ENCODE measurements at places on chromosomes 16 and 17.

DNA sequence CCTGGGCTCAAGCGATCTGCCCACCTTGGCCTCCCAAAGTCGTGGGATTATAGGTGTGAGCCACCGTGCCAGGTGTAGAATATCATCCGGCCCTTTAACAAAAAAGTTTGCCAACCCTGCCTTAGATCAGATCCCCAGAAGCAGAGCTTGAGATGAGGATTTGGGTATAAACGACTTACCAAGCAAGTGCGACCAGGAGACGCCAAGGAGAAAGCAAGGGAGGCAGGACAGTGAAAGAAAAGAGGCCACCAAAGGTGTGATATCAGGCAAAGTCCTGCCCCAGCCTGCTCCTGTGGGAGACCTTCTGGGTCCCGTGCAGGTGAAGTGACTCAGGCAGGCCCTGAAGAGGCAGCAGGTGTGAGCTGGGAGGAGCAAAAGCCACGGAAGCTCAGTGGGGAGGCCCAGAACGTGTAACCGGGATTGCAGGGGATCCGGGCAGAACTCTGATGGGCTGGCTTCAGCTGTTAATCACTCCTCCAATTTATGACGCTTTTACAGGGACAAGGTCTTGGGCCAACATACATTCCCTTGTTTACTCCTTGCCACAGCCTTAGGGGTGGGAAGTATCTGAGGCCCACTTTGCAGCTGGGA lies 14.1 kb upstream of the CALB2 start:
- no peak for DNase-seq

DNA sequence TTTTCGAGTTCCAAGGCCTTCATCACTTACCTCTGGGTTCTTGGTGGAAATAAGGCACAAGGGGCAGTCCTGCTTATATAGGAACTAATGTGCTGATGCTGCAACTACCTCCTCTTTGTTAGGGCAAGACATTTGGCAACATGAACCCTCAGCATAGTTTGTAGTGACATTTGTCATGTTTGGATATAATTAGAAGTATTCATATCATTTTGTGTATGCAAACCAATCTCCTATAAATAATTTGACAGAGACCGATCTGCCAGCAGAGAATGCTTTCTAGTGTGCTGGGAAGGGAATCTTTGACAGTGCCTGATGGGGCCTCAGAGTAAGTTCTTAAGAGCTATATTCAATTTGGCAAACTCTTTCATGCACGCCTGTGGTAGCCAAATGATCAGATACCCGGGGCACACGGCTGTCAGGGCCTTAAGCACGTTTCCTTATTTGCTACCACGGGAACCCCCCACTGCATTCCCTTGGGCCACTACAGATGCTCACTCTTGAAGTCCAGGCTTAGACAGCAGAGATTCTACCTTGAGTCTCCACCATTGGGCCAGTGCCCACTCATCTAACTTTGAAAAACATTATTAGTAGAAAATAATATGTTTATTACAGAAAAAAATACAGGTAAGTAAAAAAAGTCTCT lies at the start of gene MYH8:
MYH8 (minus strand) TSS at position 51 of the 643 bp plus-strand sequence. CDS start 1,723 bp downstream, outside the sequence.
- no peak for DNase-seq

DNA sequence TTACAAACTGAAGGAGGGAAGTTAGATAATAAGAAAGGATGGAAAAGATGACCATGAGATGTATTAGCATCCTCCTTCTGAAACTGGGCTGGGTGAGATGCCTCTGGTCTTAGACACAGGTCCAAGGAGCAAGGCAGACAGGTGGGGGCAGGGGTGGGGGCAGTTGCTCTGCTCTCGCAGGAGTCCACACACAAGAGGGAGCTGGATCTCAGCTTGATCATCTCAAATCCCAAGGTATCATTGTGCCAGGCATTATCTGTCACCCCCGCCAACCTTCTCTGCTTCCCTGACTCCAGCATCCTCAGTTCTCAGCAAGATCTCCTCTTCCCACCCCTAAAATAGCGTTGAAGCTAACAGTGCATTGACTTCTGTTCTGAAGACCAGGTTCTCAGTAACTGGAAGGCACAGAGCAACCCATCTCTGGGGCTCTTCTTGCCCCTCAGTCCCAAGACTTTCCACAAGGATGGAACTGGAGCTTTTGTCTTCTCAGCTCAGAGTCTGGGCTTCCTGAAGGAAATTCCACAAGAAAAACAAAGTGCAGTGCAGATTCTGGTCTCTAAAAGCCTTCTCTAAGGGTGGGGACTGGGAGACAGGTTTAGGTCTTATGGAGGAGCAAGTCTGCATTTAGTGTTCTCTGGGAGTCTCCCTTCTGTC lies 1.6 kb downstream of the FLOT2 start:
- no peak for DNase-seq

DNA sequence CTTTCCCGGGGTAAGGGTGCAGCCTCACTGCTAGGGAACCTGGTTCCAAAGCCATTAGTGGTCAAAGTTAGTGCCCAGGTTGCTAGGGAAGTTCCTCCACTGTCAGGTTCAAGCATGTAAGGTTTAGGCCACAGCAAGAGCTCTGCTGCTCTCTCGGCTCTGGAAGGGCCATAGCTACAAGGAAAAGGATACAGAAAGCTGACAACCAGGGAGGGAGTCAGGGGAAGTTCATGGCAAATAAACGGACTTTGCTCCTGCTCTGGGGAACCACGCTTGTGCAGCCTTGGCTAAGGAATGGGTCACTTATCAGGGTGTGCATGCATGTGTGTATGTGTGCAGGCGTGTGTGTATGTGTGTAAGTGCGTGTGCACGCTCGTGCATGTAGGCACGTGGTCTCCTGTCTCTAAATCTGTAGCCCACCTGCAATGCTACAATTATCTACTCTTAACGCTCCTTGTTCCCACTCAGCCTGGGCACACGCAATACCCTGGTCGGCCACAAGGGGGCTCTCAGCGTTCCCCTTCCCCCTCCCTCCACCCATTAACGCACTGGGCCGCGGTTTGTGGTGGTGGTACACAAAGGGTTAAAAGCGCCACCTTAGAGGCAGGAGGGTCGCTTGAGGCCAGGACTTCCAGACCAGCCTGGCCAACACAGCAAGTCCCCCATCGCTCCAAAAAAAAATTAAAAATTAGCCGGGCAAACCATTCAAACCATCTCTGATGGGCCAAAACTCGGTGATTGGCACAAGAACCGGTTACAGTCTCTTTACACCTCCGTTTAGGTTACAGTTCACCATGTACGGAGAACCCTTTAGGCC lies 48.4 kb upstream of the KDM8 start:
- peak; percentile 4 for DNase-seq

- no peak for DNase-seq
Measured at GRCh38 chr16:85536411-85537330, 76.5 kb upstream of the GSE1 start.

- no peak for DNase-seq
Measured at GRCh38 chr16:47503936-47504335, 42.8 kb downstream of the PHKB start.

- no peak for DNase-seq
Measured at GRCh38 chr17:32801641-32802040, 75.3 kb downstream of the MYO1D start.

DNA sequence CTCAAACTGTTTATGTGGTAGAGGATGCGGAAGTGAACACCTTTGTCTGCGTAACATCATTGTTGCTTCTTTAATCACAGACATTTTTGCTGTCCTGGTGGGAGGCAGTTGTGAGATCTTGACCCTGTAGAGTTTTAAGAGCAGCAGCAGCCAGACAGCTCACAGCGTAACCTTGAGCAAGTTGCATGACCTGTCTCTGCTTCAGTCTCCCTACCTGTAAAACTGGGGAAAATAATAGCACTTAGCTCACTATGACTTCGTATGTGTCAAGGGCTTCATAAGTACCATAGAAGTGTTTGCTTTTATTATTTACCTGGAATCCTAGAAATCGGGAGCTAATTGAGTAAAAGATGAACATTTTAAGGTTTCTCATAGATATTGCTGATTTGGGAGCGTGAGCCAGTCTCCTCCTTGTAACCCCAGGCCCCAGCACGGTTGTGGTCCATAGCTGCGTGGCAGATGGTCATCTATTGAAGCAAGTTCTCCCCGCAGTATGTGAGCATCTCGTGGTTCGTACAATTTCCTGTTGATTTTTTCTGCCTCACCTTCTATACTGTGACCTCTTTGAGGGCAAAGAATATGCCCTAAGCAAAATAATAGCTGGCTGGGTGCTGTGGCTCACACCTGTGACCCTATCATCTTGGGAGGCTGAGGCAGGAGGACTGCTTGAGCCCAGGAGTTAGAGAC lies 34.4 kb downstream of the GPRC5B start:
- DNase-seq: no peak

DNA sequence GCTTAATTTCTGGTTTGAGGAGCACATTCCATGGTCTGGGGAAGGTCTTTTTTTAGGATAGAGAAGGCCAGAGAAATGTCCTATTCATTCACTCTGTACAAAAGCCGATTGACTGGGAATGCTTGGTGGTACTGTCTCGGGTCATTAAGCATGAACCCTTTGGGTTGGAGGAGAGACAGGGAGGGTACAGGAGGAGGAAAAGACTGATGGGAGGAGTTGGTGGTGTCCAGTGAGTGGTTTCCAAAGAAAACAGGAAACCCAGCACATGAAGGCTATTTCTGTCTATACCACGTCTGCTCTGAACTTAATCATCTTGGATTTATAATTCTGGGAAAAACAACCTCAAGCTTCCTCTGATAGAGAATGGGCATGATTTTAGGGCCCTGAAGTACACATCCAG lies 111.9 kb downstream of the XYLT1 start:
- peak; percentile 64 for DNase-seq

DNA sequence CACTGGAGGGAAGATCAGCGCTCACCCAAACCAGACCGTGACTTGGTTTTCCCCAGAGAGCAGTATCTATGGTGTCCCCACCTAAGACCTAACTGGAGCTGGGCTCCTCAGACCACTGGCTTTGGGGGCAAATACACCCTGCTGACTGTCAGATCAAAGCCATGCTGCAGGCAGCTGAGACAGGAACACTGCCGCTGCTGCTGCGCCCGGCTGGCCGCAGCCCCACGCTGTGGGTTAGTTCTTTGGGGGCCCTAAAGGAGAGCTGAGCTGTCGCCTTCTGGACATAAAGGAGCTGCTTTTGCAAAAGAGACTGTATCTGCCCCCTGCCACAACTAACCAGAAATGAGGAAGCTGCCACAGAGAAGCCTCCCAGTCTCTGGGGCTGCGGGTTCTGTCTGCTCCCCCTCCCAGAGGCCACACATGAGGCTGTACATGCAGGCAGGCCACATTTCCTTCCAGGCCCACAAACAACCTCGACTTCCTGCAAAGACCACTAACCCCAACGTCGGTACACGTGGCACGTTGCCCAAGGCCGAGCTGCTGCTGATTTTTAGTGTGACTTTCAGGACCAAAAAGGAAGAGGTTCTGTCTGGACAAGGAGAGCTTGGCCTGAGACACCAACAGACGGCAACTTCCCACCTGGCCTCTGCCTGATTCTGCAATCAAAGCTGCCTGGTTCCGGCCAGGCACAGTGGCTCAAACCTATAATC lies 18.2 kb upstream of the ABR start:
- peak; percentile 100 for DNase-seq

- peak; percentile 9 for DNase-seq
Measured at GRCh38 chr17:39144416-39144840, 7.0 kb downstream of the PLXDC1 start.

GRCh38 chr16:69411064-69411985 lies 13.1 kb upstream of the CYB5B start:
- peak; percentile 51 for DNase-seq

GRCh38 chr16:88497561-88498462 lies 44.7 kb downstream of the ZFPM1 start:
- DNase-seq: no peak

DNA sequence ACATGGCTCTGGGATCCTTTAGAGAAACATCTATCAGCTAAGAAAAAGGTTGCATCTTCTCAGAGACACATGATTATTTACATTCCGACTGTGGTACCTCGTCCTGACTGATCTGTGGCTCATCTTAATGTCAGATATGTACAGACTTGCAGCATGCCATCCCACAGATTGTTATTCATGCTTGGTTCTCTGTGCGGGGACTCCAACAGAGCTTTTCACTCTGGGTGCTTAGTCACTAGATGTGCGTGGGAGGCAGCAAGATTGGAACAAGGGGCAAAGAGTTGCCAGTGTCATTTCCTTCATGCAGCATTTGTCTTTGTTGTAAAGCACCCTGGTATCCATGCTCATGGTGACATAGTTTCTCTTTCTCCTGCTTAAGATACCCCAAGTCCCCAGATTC lies 179.1 kb upstream of the CACNG5 start:
- no peak for DNase-seq

DNA sequence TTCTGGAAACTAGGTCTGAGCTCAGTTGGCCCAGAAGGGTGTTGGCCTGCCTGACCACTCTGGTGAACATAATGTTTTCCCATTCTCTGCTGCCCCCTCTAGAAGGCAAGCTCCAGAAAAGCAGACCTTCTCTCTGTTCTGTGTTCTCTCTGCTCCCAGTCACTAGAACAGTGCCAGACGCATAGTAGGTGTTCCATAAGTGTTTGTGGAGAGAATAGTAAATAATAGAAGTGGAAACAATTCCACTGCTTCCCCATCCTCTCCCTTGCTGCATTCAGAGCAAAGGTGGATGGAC lies 32.2 kb upstream of the ETV4 start:
- DNase-seq: no peak

DNA sequence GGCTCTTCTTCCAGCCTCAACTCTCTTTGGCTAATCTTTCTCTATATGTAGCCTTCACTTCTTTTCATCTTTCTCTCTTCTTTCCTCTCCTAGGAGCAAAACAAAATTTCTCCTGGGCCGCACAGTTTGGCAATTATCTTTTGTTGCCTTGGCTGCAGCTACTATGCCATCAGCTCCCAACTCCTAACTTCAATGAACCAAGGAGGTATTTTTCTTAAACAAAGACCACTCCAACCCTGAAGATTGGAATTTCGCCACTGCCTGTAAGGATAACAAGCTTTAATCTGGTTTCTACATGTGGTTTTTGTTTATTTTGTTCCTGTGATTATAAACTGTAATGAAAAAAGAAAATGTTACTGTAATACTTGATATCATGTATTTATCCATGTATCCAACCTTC lies 2.3 kb upstream of the SCPEP1 start:
- DNase-seq: no peak

- DNase-seq: no peak
Measured at GRCh38 chr16:30521873-30522641, 4.3 kb downstream of the ZNF768 start.

GRCh38 chr17:42456223-42457106 lies 2.2 kb upstream of the ATP6V0A1 start:
- peak; percentile 95 for DNase-seq

All from MV-4-11 (cell line).